Endothelial cell (in vitro differentiated cells): ENCODE measurements at places on chromosomes 3 and 15.

DNA sequence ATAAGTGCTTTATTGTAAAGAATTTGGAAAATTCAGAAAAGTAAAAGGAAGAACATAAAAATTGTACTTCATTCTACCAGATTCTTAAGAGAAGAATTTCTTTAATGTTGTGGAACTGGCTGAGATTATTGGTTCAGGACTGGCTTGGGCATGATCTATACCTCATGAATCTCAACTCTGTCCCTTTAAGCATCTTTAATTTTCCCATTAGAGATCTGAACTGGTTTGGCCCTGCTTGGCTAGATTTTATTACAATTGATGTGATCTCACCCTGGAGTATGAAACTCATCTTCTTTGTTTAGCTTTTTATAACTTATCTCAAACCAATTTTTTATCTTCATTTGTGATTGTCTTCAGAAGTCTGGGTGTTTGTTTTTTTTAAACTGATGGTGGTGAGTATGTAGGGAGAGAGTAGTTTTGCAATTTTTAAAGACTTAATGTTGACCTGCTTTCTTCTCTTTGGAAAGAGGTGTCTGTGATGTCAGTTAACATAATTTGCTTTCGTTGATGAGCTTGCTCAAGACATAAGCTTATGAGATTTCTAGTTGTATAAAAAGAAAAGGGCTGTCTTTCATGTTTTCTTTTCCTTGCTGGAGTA lies 61.9 kb downstream of the ZNF609 start:
- no peaks in the 10 kb centered on the region for H3K36me3 ChIP-seq
- DNase-seq = no peak
- peaks cover 18% of the 10 kb centered on the region for H3K4me1 ChIP-seq
- H3K4me3 ChIP-seq = no peak overlapping the region
- H3K27ac ChIP-seq = no peak overlapping the region
- peaks cover 1% of the 10 kb centered on the region for H3K27me3 ChIP-seq

- peak overlapping the region; percentile 37 for H3K4me3 ChIP-seq
- H3K36me3 ChIP-seq = peaks cover 5% of the 10 kb centered on the region
- DNase-seq = no peak
- H3K27ac ChIP-seq = peak overlapping the region; percentile 33
- peaks cover 7% of the 10 kb centered on the region for H3K27me3 ChIP-seq
- H3K4me1 ChIP-seq = peaks cover 36% of the 10 kb centered on the region
Measured at GRCh38 chr3:32420126-32421038, 28.7 kb downstream of the CMTM7 start.

DNA sequence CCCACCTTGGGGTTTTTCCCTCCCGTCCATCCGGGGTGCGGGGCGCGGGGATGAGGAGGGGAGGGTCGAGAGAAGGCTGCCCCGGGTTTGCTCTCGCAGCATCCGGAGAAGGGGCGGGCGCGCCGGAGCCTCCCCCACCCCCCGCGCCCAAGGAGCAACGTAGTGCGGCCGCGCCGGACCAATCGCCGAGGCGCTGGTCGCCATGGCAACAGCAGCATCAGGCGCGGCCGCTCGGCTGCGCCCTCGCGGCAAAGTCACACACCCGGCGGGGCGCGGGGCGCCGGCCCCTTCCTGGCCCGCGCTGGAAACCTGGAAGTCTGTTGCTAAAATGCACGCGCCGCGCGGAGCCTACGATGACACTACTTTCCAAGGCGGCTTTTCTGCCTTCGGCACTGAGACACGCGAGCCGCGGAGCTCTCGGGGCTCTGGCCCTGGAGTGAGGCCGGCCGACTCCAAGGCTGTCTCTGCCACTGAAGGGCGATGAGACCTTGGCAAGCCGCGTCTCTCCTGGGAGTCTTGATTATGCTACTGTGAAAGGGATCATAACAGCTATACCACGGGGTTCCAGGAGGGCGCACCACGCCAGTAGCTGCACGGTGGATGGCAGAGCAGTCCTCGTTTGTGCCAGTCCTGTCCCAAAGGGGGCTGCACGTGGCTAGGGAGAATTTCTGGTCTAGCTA lies at the start of gene IQSEC1:
IQSEC1 (minus strand) TSS at position 104 of the 680 bp plus-strand sequence. CDS start 415 bp downstream, outside the sequence.
- peaks cover 20% of the 10 kb centered on the region for H3K27me3 ChIP-seq
- H3K36me3 ChIP-seq = peaks cover 13% of the 10 kb centered on the region
- peak; percentile 59 for DNase-seq
- H3K27ac ChIP-seq = no peak within 1 kb of the TSS
- peaks cover 27% of the 10 kb centered on the region for H3K4me1 ChIP-seq
- H3K4me3 ChIP-seq = peak within 1 kb of the TSS; percentile 70

DNA sequence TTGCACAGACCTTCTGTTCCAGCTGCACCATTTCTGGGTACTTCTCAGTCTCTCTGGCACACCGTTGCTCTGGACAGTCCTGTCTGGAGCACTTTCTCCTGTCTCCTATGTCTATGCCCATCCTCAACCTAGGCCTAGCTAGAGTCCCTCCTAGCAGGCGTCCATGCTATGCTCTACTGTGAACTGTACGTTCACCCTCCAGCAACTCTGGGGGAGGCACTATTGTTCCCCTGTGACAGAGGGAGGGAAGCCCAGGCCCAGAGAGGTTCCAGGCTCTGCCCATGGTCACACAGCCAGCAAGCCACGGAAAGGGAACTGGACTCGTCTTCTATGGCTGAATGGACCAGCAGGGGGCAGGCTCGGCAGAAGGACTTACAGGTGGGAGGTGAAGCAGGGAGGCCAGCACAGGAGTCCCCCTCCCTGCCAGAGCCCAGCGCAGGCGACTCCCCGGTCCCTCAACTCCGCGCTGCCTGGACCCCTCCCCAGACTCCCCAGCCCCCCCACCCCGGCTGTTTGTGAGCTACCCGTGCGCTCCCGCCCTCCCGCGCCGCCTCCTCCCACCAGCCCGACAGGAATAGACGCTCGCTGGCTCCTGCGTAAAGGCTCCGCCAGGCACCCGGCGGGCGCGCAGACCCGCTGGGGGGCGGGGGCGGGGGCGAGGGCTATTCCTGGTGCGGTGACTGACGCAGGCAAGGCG lies 1.7 kb upstream of the LINGO1 start:
- H3K27ac ChIP-seq = no peak overlapping the region
- H3K4me3 ChIP-seq = no peak overlapping the region
- DNase-seq = peak; percentile 88
- H3K36me3 ChIP-seq = no peaks in the 10 kb centered on the region
- peaks cover 3% of the 10 kb centered on the region for H3K4me1 ChIP-seq

DNA sequence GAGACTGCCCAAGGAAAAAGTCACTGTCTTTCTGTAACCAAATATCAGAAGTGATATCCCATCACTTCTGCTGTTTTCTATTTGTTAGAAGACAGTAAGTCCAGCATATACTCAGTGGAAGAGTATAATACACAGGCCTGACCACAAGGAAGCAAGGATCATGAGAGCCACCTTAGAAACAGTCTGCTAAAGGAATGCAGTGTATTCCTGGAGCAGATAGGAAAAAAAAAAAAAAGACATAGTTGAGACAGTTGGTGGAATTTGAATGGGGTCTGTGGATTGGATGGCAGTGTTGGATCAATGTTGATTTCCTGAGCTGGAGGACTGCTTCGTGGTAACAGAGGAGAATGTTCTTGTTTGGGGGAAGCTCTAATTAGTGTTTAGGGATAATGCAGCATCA lies 26.5 kb upstream of the FBXL2 start:
- DNase-seq = no peak
- no peak overlapping the region for H3K27ac ChIP-seq
- H3K4me1 ChIP-seq = no peaks in the 10 kb centered on the region
- H3K4me3 ChIP-seq = no peak overlapping the region
- H3K36me3 ChIP-seq = no peaks in the 10 kb centered on the region

DNA sequence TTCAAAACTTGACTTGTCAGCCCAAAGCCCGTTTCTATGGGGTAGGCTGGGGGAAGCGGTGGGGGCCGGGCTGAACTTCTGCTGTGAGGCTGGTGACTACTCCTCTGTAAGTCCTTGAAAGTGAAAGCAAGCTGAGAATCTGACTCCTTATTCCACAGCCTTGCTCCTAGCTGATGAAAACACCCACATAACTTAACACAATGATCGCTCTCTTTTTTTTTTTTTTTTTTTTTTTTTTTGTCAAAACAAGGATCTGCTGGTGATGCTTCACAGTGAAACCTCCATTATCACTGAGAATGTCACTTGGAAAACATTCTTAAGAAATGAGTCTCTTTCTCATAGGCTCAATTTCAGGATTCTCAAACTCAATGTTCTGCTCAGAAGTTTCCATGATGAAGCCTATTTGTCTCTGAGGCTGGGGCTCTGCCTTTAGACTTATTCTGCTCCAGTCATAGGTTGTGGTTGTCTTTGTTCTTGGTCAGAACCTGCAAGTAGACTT lies 31.4 kb upstream of the TKT start:
- no peaks in the 10 kb centered on the region for H3K27me3 ChIP-seq
- DNase-seq = no peak
- H3K4me3 ChIP-seq = no peak overlapping the region
- no peak overlapping the region for H3K27ac ChIP-seq
- H3K36me3 ChIP-seq = peaks cover 14% of the 10 kb centered on the region

- no peak overlapping the region for H3K27ac ChIP-seq
- no peak overlapping the region for H3K4me3 ChIP-seq
- H3K4me1 ChIP-seq = no peaks in the 10 kb centered on the region
- DNase-seq = no peak
- H3K36me3 ChIP-seq = no peaks in the 10 kb centered on the region
- H3K27me3 ChIP-seq = no peaks in the 10 kb centered on the region
Measured at GRCh38 chr3:99854756-99855298, 37.2 kb downstream of the CMSS1 start.

DNA sequence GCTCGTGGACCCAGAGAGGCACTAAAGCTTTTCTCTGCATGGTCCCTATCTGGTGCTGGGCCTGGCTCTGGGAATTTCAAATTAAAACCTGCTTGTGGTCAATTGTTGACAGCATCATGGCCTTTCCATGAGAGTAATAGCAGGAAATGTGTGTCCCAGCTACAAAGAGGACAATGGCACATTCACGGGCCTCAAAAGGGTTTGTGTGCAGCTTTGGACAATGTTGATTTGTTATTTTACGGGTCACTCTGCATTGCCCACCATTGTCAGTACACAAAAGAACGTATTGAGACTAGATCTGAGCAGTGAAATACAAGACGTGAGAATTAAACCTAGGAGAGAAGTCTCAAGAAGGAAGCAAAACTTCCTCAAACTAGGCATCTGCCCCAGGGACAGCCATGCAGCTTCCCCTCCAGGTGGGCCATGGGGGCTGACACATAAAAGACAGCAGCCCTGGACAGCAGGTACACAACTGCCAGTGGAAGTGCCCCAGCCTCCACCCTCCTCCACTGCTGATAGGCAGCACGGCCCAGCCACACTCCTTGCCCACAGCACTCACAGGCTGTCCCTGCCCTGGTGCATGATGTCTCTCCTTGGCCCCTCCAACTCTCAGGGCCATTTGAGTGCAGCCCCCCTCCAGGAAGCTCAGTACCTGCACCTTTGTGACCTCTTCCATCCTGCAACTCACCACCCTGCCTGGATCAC lies 15.9 kb upstream of the LTF start:
- DNase-seq = no peak
- H3K27ac ChIP-seq = no peak overlapping the region
- H3K4me1 ChIP-seq = peaks cover 18% of the 10 kb centered on the region
- H3K36me3 ChIP-seq = no peaks in the 10 kb centered on the region

DNA sequence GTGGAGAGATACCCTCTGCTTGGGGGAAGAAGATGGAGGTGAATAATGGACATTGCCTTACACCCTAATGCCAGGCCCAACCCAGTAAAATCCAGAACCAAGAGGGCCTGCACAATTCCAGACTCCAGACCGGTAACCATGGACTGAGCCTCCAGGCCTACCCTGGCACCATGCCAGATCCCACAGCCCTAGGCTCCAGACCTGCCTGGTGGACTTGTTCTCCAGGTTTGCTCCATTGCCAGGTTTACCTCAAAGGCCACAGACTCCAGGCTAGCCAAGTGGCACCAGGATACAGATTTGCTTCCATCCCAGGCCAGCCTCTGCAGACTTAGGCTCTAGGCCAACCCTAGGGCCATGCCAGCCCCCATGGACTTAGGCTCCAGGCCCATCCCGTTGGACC lies 14.0 kb downstream of the PLCH1 start:
- no peak overlapping the region for H3K4me3 ChIP-seq
- no peaks in the 10 kb centered on the region for H3K4me1 ChIP-seq
- DNase-seq = no peak
- H3K27me3 ChIP-seq = no peaks in the 10 kb centered on the region
- no peaks in the 10 kb centered on the region for H3K36me3 ChIP-seq

DNA sequence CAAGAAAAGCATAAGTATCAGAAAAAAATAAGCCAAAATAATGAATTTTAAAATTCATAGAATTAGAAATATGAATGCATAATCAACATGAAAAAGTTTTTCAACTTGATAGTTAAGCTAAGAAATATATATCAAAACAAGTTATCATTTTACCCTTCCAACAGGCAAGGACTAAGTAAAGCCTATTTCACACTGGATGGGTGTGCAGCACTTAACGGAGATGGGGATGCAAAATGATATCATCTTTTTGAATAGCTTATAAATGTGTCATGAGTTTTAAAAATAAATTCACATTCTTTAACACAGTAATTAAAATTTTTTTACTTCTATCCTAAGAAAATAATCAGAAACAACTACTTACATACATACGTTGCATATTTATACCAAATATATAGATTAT lies 20.9 kb downstream of the PIK3R4 start:
- no peaks in the 10 kb centered on the region for H3K36me3 ChIP-seq
- H3K4me3 ChIP-seq = no peak overlapping the region
- no peak for DNase-seq
- H3K4me1 ChIP-seq = no peaks in the 10 kb centered on the region
- no peaks in the 10 kb centered on the region for H3K27me3 ChIP-seq
- H3K27ac ChIP-seq = no peak overlapping the region

DNA sequence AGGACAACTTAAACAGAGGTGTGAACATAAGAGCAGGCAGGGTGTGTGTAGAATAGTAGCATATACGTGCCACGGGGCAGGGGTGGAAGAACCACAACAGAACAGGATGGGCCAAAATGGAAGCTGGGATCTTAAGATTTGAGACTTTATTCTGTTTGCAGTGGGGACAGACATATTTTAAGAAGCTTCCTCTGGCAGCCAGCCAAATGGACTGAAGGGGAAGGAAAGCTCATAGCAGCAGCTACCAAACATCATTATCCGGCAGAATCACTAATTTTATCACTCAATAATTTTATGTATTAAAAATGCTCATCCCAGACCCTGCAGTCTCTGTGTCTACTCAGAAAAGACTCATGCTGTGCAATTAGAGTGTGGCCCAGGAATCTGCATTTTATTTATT lies 130.9 kb upstream of the CTDSPL start:
- H3K27ac ChIP-seq = peak overlapping the region; percentile 76
- H3K4me3 ChIP-seq = peak overlapping the region; percentile 45
- peaks cover 19% of the 10 kb centered on the region for H3K4me1 ChIP-seq
- H3K27me3 ChIP-seq = peaks cover 21% of the 10 kb centered on the region

GRCh38 chr15:65386376-65386775 lies 8.6 kb upstream of the IGDCC3 start:
- H3K36me3 ChIP-seq = no peaks in the 10 kb centered on the region
- no peak for DNase-seq
- H3K4me3 ChIP-seq = no peak overlapping the region
- peaks cover 34% of the 10 kb centered on the region for H3K4me1 ChIP-seq

- H3K4me3 ChIP-seq = peak overlapping the region; percentile 90
- no peak for DNase-seq
- H3K27me3 ChIP-seq = peaks cover 1% of the 10 kb centered on the region
- H3K36me3 ChIP-seq = no peaks in the 10 kb centered on the region
Measured at GRCh38 chr15:100350434-100351226, 8.9 kb upstream of the ADAMTS17 start.

GRCh38 chr3:173257797-173258196 lies 116.8 kb upstream of the SPATA16 start:
- no peak overlapping the region for H3K27ac ChIP-seq
- H3K36me3 ChIP-seq = no peaks in the 10 kb centered on the region
- H3K4me1 ChIP-seq = no peaks in the 10 kb centered on the region
- no peak overlapping the region for H3K4me3 ChIP-seq

GRCh38 chr3:120498556-120499346 lies 48.0 kb upstream of the FSTL1 start:
- no peaks in the 10 kb centered on the region for H3K27me3 ChIP-seq
- no peak overlapping the region for H3K27ac ChIP-seq
- no peak overlapping the region for H3K4me3 ChIP-seq
